ENCODE measurements at places on chromosomes 4 and X.

GRCh38 chr4:148240241-148240640 lies 202.0 kb downstream of the NR3C2 start:
- no peak for DNase-seq

GRCh38 chr4:183853548-183853940 lies 51.6 kb upstream of the STOX2 start:
- DNase-seq = no peak

GRCh38 chrX:43898406-43899035 lies 16.3 kb upstream of the MAOB start:
- no peak for DNase-seq

GRCh38 chr4:77776182-77777134 lies 42.7 kb downstream of the CNOT6L start:
- DNase-seq = no peak

GRCh38 chr4:105306820-105307219 lies 160.1 kb downstream of the TET2 start:
- no peak for DNase-seq

- no peak for DNase-seq
These were observed 21.2 kb downstream of the SRD5A3 start for GRCh38 chr4:55367084-55367722.

GRCh38 chr4:178385481-178385880 lies 943.2 kb upstream of the AGA start:
- no peak for DNase-seq

DNA sequence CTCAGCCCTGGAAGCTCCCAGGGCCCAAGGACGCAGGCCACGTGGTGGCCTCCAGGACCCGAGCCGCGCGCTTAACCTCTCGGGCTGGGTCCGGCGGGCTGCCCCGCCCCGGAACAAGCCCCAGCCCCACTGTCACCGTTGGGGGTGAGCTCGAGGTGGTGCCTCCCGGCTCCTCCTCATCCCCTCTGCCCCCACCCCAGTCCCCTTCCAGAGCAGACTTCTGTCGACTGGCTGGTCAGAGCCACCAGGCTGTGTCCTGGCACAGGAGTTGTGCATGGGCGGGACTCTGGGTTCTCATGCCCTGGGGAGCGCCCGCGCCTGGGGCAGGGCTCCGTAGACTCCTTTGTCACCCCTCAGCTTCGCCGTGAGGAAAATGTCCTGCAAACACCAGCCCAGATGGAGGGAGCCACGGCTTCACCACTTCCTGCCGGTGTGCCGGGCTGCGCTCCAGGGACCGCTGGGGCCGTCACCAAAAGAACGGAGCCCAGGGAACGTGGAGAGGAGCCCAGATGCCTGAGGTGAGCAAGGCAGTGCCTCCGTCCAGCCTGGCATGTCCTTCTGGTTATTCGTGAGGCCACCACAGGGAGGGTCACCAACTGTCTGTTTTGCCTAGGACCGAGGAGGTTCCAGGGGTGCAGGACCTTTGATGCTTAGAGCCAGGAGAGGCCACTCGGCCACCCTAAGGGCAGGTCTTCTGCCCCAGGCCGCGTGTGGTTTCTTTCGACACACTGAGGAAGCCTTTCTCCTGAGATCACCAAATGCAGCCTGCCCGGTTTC lies 7.1 kb upstream of the RGS12 start:
- no peak for DNase-seq

DNA sequence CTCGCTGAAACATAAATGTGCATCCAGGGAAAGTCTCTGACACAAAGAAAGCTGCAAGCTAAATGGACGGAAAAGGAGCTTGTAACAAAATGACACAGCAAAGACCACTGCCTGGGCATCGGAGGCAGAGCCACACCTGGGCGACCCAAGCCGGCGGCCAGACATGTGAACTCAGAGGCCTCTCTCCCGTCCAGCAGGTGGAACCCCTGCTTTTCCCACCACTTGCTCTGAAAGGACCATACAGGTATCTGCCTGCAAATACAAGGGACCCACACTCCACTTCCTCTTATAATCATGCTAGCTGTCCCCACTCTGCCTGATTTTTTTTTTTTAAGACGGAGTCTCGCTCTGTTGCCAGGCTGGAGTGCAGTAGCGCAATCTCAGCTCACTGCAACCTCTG lies 12.0 kb downstream of the CPLX1 start:
- no peak for DNase-seq

DNA sequence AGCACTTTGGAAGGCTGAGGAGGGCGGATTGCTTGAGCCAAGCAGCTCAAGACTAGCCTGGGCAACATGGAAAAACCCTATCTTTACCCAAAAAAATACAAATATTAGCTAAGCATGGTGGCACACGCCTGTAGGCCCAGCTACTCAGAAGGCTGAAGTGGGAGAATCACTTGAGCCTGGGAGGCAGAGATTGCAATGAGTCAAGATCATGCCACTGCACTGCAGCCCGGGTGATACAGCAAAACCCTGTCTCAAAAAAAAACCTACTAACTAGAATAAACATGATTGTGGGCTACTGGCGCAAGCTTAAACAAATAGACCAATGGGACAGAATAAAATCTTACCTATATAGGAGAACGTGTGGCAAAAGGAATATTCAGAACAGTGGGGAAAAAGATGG lies 7.3 kb downstream of the CDKL2 start:
- DNase-seq = no peak

DNA sequence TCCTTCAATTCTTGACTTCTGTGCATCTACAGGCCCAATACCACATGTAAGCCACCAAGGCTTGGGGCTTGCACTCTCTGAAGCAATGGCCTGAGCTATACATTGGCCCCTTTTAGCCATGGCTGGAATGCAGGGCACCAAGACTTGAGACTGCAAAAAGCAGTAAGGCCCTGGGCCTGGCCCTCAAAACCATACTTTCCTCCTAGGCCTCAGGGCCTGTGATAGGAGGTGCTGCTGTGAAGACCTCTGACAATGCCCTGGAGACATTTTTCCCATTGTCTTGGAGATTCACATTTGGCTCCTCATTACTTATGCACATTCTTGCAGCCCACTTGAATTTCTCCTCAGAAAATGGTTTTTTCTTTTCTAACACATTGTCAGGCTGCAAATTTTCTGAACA lies 68.5 kb upstream of the FSTL5 start:
- no peak for DNase-seq

- no peak for DNase-seq
These were observed 82.4 kb upstream of the TFDP3 start for GRCh38 chrX:133300591-133300990.

- DNase-seq = no peak
These were observed 5.3 kb upstream of the PROM1 start for GRCh38 chr4:16089156-16089555.

DNA sequence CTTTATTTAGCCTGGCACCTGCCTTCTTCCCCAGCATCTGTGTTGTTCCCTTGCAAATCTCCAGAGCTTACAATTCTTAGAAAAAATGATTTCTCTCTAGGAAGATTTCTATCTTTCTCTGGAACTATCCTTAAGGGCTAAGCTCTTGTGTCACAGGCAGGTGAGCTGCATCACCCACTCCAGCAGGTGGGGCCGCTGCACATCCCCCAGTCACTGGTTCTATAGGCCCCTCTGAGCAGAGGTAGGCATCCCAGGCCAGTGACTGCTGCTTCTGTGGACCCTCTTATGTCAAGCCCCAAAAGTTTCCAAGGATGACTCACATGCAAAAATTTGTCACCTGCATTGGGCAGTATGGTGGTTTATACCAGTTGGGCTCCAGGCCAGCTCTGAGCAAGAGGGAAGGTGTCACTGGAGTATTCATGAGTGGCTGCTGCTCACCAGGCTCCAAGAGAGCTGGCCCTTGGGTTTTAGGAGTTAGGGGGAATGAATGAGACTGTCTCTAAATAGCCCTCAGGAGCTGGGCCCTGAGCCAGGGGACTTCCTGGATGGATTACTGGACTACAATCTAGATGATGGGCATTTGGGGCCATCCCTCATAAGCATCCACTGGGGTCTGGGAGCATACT lies 208.1 kb upstream of the EOLA2 start:
- DNase-seq = no peak

DNA sequence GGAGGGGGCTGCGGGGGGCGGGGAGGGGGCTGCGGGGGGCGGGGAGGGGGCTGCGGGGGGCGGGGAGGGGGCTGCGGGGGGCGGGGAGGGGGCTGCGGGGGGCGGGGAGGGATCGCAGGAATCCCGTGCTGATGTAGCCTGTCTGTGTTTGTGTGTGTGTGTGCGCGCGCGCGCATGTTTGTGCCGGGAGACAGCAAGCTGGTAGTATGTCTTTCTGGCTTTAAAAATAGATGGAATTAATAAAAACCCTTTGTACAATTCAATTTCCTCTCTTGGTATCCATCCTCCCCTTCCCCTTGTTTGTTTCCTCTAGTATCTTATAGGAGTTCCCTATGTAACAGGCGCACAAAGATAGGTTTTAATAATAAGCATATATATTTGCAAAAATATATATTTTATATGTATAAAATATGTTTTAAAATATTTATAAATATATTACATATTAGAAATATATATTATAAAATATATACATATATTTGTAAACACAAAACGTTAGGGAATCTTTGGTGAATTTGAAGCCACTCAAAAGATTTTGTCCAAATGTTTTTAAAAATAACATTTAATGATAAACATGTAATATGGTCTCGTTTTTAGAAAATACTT lies 782 bp downstream of the ARHGAP24 start:
- DNase-seq = no peak

DNA sequence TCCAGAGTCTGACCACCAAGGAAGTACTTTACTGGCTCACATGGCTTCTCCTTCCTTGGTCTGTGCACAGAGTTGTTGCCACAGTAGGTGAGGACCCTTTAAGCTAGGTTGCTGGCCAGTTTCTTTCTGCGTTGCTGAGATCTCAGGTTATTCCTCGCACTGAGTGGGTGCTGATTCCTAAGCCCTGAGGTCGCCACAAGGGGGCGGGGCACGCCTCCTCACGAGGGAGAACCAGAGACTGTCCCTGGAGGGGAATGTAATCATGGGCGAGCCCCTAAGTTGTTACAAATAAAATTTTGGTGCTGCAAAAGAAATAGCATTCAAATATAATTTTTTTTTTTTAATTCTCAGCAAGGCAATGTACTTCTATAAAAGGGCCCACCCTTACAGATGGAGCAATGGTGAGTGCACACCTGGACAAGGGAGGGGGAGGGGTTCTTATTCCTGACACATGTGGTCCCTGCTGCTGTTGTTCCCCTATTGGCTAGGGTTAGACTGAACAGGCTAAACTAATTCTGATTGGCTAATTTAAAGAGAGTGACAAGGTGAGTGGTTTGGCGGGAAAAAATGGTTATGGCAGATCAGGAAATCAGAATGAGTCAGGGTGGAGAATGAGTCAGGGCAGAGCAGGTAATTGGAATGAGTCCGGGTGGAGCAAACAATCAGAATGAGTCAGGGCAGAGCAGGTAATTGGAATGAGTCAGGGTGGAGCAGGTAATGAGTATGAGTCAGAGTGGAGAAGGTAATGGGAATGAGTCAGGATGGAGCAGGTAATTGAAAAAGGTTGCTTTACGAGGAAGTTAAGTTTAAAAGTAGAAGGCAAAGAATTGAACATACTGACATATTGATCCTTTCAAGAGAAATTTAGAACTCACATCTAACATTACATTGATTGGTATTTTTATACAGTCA lies 107.5 kb downstream of the VSIG4 start:
- no peak for DNase-seq

GRCh38 chr4:141375855-141376254 lies 155.2 kb downstream of the ZNF330 start:
- no peak for DNase-seq

GRCh38 chrX:129932821-129933321 lies 26.9 kb downstream of the UTP14A start:
- DNase-seq = no peak

DNA sequence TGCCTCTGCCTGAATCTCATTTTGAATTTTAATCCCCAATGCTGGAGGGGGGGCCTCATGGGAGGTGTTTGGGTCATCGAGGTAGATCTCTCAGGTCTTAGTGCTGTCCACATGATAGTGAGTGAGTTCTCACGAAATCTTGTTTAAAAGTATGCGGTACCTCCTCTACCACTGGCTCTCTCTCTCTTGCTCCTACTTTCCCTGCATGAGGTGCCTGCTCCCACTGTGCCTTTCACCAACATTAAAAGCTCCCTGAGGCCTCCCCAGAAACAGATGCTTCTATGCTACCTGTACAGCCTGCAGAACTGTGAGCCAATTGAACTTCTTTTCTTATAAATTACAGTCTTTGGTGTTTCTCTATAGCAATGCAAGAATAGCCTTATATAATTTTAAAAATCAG lies 560.7 kb upstream of the CPEB2 start:
- no peak for DNase-seq

GRCh38 chrX:18885328-18886004 lies 98.4 kb downstream of the PHKA2 start:
- no peak for DNase-seq

DNA sequence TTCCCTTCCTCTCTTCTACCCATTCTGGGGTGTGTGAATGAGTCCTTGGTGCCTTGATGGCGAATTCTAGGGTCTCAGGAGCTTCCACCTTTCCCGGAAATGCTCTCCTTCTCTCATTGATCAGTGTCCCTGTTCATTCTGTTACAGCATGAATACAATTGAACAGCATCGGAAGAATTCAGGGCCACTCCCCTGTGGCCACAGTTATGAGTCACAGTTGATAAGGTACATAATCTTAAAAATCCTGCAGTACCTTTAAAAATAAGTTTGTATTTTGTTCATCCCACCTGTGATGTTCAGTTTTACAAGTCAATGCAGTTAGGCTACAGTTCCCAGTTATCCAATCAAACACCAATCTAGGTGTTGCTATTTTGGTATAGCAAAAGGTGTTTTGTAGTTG lies 47.3 kb upstream of the FAM9A start:
- no peak for DNase-seq

DNA sequence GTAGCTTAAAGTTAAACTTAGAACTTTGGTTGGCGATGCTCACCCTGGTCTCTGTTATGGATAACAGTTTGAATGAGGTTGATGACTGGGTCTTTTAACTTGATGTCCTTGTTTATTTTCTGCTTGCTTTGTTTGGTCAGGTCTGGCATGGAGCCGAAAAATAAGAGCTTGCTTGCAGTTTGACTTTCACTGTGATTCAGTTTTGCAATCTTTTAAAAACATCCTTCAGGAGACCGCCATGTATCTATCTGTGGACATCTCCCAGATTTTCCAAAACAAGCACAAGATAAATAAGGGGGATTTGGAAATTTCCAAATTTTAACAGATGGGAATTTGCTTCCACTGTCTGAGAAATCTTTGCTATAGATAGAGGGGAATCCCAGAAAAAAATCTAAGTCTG lies 246.7 kb downstream of the PALLD start:
- DNase-seq = no peak

DNA sequence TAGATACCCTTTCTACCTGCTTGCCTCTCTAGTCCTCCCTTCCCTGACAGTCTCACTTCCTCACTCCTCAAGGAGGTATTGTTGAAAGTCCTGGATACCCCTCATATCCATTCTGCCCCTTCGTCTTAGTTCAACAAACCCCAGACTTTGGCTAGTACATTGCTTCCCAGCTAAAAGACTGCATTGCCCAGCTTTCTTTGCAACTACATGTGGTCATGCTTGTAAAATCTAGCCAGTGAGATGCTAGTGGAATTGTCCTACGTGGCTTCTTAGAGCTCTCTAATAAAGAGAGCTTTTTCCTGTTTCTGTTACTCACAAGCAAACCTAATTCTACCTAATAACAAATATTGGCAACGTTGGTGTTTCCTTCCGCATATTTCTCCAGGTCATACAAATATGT lies 237.9 kb upstream of the PSAPL1 start:
- no peak for DNase-seq

All from right atrium auricular region (tissue), 2 donors.